ENCODE measurements at places on chromosomes 16 and 17.

- no peak for DNase-seq
Measured at GRCh38 chr17:81727324-81728031, 15.4 kb downstream of the SLC25A10 start.

DNA sequence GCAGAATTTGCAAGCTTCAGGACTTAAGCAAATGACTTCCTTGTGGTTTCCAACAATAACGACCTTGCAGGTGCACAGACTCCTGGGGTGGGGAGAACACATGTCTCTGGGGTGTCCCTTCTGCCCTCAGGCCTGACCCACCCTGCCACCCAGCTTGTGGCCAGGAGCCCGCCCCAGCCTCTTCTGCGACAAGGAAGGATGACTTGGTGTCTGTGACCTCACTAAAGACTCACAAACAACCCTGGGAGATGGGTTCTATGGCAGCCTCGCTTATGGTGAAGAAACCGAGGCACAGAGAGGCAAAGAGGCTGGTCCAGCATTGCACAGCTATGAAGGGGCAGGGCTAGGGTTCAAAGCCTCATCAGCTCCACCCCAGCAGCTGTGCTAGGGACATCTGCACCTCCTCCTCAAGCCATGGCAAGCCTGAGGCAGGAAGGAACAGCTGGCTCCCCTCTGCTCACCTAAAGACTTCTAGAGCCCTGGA lies 2.6 kb downstream of the ATP2A3 start:
- no peak for DNase-seq

GRCh38 chr17:47989700-47990099 lies 18.8 kb downstream of the CDK5RAP3 start:
- DNase-seq = no peak

- no peak for DNase-seq
Measured at GRCh38 chr17:10195090-10195805, 3.2 kb downstream of the GAS7 start.
